IMR-90 (cell line): ENCODE measurements at places on chromosomes 11 and 22. TPM values are rescaled to one million over a fixed set of nuclear protein-coding genes. Genes with fewer than 3 reads are reported as not detected.

SCARF2 gene
- total RNA-seq = 3.4 and 4.2 TPM in 2 replicates

APOBEC3B gene
- 17.2 and 17.6 TPM in 2 replicates for total RNA-seq

OR51E2 gene
- 0.56 and 0.72 TPM in 2 replicates for total RNA-seq

TAGLN gene
- total RNA-seq = 1,558 and 2,558 TPM in 2 replicates

OR10A4 gene
- total RNA-seq = not detected in 2 replicates

GRM5 gene
- total RNA-seq = under 0.01 TPM in 2 replicates

MPPED2 gene
- not detected in 2 replicates for total RNA-seq

HMOX1 gene
- total RNA-seq = 16.4 and 23.1 TPM in 2 replicates

DCHS1 gene
- total RNA-seq = 1.4 and 1.7 TPM in 2 replicates

BCO2 gene
- 0.18 and 0.83 TPM in 2 replicates for total RNA-seq

APOA1 gene
- 0.18 and 0.56 TPM in 2 replicates for total RNA-seq

PRDM11 gene
- total RNA-seq = 1.7 and 2.2 TPM in 2 replicates

PRODH gene
- not detected in 2 replicates for total RNA-seq

GSTT2B gene
- total RNA-seq = 13.1 and 15.1 TPM in 2 replicates

MS4A15 gene
- total RNA-seq = not detected in 2 replicates

STK33 gene
- 2.3 and 2.5 TPM in 2 replicates for total RNA-seq

SMIM35 gene
- not detected in 2 replicates for total RNA-seq

GLB1L2 gene
- under 0.01 TPM in 2 replicates for total RNA-seq

GALNT18 gene
- 9.4 and 11.3 TPM in 2 replicates for total RNA-seq

JAML gene
- not detected in 2 replicates for total RNA-seq

ARVCF gene
- total RNA-seq = 8.6 and 12.2 TPM in 2 replicates

ABTB2 gene
- total RNA-seq = 0.18 and 0.28 TPM in 2 replicates

AGBL2 gene
- total RNA-seq = 0.36 and 0.56 TPM in 2 replicates

TMEM123 gene
- total RNA-seq = 127 and 138 TPM in 2 replicates

TYR gene
- not detected in 2 replicates for total RNA-seq

NAALAD2 gene
- under 0.01 TPM in 1 of 2 replicates, not detected in the other for total RNA-seq

OTOG gene
- total RNA-seq = not detected in 2 replicates

OR52N4 gene
- not detected in 2 replicates for total RNA-seq

DDX10 gene
- 28.1 and 31.9 TPM in 2 replicates for total RNA-seq

RIMBP3C gene
- 0.28 and 0.36 TPM in 2 replicates for total RNA-seq

IL18 gene
- total RNA-seq = 0.54 and 0.83 TPM in 2 replicates

WNT11 gene
- total RNA-seq = not detected in 2 replicates

SPCS2 gene
- 13.3 and 15.4 TPM in 2 replicates for total RNA-seq

LRRC10B gene
- not detected in 2 replicates for total RNA-seq

PDGFB gene
- not detected in 2 replicates for total RNA-seq

CYTH4 gene
- total RNA-seq = 0.28 and 0.36 TPM in 2 replicates

SMTNL1 gene
- not detected in 2 replicates for total RNA-seq

ELFN2 gene
- total RNA-seq = 0.72 and 0.83 TPM in 2 replicates

P2RX6 gene
- total RNA-seq = 0.56 and 0.90 TPM in 2 replicates

IFITM5 gene
- not detected in 2 replicates for total RNA-seq

TSGA10IP gene
- total RNA-seq = under 0.01 TPM in 1 of 2 replicates, not detected in the other

MMP3 gene
- total RNA-seq = under 0.01 and 0.28 TPM in 2 replicates

KCNA4 gene
- total RNA-seq = not detected in 2 replicates

DDI1 gene
- total RNA-seq = not detected in 2 replicates
